ENCODE measurements at places on chromosomes 11 and 22.
A peak's percentile ranks its signal among the peaks of the same experiment; 100 is the strongest.

- DNase-seq = no peak
Observed at GRCh38 chr11:118002010-118002540, 15.9 kb downstream of the IL10RA start.

- DNase-seq = no peak
Observed at GRCh38 chr22:23693979-23694680, 3.3 kb downstream of the RGL4 start.

- peak; percentile 67 for DNase-seq
Observed at GRCh38 chr11:70467201-70468085, 69.1 kb downstream of the CTTN start.

DNA sequence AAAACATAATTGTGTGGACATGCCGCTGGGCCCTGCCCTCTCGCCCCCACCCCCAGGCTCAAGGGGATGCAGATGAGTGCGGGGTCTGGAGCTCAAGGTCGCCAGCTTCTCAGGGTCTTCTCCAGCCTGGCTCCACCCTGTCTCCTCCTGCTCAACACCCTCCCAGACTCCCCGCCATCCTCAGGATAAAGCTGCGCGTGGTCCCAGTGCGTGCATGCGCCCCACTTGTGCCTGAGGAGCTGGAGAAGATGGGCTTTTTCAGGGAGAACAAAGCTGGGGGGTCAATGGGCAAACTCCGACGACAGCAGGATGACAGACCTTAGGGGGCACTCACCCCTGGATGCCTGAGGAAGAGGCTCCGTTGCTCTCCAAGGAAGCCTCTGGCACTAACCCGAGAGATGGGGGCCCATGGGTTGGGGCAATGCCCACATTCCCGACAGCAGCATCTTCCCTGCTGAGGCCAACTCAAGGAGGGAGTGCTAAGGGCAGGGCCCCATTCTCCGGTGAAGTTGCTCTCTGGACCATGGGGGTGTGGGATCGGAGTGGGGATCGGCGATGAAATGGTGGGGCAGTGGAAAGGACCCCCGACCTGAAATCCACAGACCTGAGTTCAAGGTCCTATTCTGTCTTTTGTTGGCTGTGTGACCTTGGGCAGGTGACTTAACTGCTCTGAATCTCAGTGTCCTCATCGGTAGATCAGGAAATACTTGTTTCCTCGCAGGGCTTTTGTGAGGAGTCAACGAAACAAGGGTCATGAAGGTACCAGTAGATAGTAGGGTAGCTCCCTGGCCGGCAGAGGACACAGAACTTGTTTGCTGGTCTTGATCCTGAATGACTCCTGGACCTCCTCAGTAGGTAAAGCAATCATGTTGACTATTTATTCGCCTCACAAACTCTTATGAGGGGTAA is 47.7 kb downstream of the WNT11 start:
- no peak for DNase-seq

DNA sequence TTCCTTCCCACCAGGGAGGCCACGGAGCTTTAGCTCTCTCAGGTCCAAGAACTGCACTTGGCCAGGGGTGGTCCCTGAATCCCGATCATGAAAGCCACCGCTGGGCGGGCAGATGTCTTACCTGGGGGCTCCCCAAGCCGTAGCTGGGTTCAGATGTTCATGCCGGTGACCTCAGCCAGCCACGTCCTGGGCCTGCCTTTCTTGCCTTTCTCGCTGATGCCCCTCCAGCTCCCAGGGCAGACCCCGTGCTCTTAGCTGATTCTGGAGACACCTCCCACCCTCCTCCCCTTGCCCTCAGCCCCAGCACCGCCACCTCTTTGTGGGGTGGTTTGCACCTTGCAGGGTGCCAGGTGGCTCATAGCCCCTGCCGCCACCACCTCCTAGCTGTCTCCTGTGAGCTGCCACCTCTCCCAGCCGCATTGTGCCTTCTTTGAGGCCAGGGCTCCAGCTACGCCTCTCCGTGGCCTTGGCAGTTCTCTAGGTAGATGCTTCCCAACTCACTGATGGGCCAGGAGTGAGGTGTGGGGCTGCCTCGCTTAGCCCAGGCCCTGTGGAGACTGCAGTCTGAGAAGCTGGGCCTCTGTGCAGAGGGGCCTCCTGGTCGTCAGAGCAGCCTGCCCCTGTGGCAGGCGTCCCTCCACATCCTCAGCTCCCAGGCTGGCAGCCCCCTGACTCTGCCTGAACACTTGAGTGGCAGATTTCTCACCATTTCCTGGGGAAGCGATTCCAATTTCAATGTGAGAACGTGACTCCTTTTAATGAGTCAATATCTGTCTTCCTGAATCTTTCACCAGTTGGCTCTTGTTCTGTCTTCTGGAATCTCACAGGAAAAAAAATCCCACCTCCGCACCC is 97.6 kb upstream of the B3GAT1 start:
- no peak for DNase-seq

- no peak for DNase-seq
Observed at GRCh38 chr11:6746626-6747025, 25.1 kb downstream of the OR2AG2 start.

GRCh38 chr11:75635066-75635862 is 33.6 kb downstream of the MAP6 start:
- DNase-seq = peak; percentile 40

- no peak for DNase-seq
Observed at GRCh38 chr11:110988671-110989070, 256.9 kb upstream of the POU2AF2 start.

DNA sequence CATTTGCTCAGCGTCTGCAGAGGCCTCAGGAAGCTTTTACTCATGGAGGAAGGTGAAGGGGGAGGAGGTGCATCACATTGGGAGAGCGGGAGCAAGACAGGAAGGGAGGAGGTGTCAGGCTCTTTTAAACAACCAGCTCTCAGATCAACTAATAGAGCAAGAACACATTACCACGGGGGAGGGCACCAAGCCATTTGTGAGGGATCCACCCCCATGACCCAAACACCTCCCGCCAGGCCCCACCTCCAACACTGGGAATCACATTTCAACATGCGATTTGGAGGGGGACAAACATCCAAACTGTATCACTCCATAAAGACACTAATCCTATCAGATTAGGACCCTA is 18.9 kb upstream of the THY1 start:
- DNase-seq = no peak

- peak; percentile 55 for DNase-seq
Observed at GRCh38 chr11:102289592-102289991, 27.7 kb upstream of the BIRC3 start.

DNA sequence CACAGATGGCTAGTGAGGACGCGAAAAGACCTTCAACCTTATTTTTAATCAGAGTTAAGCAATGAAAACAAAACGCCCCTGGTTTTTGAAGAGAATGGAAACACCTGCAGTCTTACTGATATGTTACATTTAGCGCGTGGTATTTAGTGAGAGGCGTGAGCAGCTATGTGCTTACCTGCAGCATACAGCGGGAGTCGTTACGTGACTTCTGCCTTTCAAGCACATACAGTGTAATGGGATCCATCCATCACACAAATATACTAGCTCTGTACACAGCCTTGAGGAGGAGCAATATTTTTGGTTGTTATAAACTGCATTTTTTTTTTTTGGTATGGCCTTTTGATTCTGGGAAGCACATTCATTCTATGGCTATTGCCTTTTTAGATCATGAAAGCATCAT is 5.5 kb downstream of the KRTAP5-2 start:
- no peak for DNase-seq

- no peak for DNase-seq
Observed at GRCh38 chr11:42265072-42265471, 805.6 kb upstream of the LRRC4C start.

DNA sequence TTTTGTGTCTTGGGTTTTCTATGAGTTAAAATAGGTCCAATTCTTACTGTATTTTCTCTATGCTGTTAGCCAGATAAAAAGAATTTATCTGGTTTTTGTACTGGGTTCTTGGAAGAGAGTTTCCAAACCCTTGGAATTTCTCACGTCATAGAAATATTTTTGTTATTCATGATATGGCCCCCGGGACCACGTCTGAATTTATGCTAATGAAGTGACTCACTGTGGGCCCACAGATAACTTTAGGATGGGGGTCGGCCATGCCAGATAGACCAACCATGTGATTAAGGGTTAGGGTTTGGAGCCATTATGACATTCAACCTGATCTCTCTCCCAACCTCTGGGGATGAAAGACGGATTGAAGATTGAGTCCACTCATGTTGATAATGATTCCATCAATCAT is 35.6 kb upstream of the DDI1 start:
- DNase-seq = peak; percentile 58

- DNase-seq = no peak
Observed at GRCh38 chr11:114316980-114317786, 21.0 kb downstream of the NNMT start.

DNA sequence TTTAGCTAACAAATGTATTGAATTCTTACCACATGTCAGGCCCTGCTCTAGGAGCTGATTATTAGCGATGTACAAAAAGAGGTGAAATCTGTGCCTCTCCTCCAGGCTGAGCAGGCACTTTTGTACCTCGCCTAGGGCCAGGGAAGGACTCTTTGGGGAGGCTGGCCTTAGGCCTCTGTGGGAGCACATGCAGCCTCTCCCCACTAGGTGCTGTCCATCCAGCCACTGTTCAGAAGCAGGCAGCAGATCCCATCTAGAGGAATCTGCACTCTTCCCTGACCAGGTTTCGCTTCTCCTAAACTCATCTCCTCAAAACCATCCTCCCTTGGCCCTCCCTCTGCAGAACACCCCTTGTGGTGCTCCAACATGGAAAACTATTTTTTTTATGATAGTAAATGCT is 51.9 kb upstream of the WT1 start:
- no peak for DNase-seq

DNA sequence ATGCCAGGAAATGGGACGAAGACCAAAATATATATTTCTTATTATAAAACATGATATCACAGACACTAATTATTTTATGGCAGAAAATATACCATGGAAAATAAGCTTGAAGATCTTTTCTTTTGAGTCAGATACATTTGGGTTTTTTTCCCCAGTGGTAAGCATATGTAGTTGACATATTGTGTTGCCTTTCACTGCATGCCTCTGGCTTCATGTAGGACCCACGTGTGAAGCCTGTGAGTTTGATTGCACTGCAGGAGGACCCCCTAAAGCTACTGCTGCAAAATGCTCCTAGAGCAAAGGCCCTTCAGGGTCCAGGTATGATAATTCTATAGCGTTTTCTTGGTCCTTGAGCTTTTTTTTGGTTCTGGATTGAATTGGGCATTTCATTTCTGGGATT is 190.7 kb upstream of the KIRREL3 start:
- DNase-seq = no peak

- no peak for DNase-seq
Observed at GRCh38 chr11:17861036-17861755, 126.6 kb downstream of the KCNC1 start.

GRCh38 chr11:81007046-81007445 is 1566.2 kb upstream of the TENM4 start:
- peak; percentile 45 for DNase-seq

DNA sequence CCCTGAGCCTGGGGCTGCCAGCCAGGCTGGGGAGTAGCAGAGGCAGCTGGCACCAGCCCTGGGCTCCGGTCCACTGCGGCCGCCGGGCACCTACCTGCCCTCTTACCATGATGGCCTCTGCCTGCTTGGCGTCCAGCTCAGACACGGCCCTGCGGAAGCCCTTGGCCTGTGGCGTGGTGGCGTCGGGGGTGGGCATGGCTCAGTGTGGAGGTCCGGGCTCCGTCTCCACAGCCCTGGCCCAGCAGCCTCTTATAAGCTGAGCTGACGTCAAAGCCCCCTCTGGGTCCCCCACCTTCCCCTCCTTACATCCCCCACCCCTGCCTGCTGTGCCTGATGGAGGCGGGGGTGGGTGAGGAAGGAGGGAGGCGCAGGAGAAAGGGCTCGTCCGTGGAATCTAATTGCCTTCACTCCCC is at the start of gene TH:
Gene TH, minus strand, starts transcription at position 225 of the 413 bp plus-strand sequence. Its CDS starts 29 bp downstream, at position 196.
- DNase-seq = no peak

DNA sequence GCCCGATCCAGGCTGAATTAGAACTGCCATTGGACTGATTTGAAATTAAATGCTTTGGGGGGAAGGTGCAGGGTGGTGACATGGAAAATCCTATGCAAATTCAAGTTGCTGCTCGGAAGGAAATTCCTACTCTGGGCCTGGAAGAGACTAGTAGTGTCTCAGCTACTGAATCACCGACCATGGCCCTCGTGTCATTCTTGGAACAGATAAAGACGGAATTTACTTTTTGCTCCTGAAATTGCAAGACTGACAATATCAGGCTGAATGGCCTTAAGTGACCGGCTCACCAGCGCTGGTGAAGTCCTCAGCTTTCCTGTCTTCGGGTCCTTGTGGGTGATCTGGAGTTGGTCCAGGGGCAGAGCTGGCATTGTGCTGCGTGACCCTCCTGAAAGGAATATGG is 6.1 kb downstream of the ASCC2 start:
- no peak for DNase-seq

- peak; percentile 76 for DNase-seq
Observed at GRCh38 chr22:24996420-24996952, 44.0 kb downstream of the KIAA1671 start.

- DNase-seq = no peak
Observed at GRCh38 chr11:11481371-11481770, 128.3 kb upstream of the CSNK2A3 start.

- DNase-seq = no peak
Observed at GRCh38 chr22:44364751-44365130, 52.0 kb upstream of the SHISAL1 start.

GRCh38 chr22:42642806-42643633 is 2.6 kb upstream of the ATP5MGL start:
- no peak for DNase-seq

GRCh38 chr11:2120359-2121100 is 18.7 kb downstream of the IGF2 start:
- DNase-seq = peak; percentile 42

GRCh38 chr11:46112961-46113607 is 8.2 kb downstream of the PHF21A start:
- DNase-seq = peak; percentile 63

All from astrocyte of the hippocampus (primary cell).